NCI-H460 (cell line): ENCODE measurements at places on chromosomes 1 and 21.

- no peak for DNase-seq
Measured at GRCh38 chr1:202145068-202145743, 669 bp upstream of the ARL8A start.

GRCh38 chr1:205214756-205215155 lies 3.3 kb upstream of the DSTYK start:
- no peak for DNase-seq

DNA sequence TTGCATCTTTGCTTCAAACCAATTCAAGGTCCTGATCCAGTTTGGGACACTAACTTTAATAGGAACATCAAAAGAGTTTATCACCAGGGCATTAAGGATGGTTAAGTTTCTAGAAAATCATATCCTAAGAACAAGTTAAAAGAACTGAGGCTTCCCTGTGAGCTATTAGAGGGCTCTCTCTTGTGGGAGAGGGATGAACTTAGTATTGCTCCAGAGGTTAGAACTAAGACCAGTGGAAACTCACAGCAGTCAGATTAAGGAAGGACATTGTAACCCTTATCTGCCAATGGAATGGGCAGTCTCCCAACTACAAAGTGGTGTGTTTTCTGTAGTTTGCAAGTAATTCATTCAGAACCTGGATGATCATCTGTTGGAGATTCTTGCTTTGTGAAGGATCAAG lies 36.8 kb downstream of the UBE2U start:
- DNase-seq = no peak

DNA sequence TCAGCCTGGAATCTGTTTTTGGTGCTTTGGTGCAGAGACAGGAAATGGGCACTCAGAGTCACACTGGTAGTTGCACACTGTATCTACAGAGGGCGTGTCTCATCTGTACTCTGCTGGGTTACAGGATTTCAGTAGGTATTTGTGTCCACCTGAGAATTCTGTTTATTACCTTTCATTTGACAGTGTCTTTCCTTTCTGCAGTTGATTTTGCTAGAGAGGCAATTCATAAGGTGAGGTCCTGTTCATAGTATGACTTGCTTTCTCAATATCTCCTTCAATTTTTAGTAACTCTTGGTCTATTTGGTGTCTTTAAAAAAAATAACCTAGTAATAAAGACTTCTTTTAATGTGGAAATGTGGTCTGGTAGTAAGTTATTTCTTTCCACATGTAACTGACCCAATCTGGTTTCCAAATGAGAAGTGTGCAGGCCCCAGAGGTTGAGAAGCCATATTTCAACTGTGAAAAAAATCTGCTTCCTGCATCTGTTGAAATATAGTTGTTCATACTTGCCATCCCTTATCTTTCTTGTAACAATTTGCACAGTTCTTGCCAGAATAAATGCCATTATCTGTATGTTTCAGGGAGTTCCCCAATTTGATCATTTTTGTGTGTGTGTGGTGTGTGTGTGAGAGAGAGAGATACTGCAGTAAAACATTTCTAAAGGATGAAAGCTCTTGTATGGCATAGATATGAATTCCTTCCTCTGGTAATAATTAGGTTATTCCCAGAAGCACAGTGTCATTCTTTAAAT lies 78.4 kb upstream of the DNAJC6 start:
- no peak for DNase-seq

GRCh38 chr1:198601936-198602889 lies 36.6 kb upstream of the PTPRC start:
- DNase-seq = no peak

- DNase-seq = peak; percentile 44
Measured at GRCh38 chr21:15444118-15444960, 285.4 kb upstream of the USP25 start.

DNA sequence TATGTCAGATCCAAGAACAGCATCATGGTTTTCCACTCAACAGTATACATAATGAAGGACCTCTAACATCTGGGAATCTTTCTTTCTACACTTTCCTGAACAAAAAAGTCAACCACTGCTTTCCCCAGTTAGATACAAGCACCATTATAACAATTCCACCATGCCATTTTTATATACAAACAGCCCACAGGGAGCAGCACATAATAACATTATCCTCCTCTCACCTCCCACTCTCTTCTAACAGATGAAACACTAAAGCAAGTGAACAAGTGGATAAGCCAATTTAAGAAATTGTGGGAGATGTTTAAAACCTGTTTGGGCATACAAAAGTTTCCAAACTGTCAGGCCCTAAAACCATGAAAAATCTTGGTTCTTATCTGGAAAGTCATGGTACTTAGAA lies 29.4 kb upstream of the PRRC2C start:
- no peak for DNase-seq

GRCh38 chr21:39029086-39029755 lies 154.0 kb downstream of the PSMG1 start:
- DNase-seq = no peak

- no peak for DNase-seq
Measured at GRCh38 chr1:209630383-209631225, 21.6 kb downstream of the LAMB3 start.

DNA sequence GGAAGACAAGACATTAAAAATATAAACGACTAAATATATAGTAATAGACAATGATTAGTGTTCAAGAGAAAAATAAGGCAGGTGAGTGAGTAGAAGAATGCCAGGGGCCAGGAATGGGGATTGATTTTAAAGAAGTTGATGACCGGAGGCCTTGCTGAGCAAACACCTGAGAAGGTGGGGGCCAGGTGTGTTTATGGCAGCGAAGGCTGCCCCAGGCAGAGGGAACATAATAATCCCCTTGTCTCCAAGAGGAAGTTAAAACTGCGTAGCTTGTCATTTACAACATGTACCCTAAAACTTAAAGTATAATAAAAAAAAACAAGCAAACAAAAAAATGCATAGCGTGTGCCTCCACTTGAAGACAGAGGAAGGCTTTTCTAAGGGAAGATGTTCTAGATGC lies 220.3 kb downstream of the URB2 start:
- DNase-seq = no peak

- DNase-seq = no peak
Measured at GRCh38 chr1:217585577-217585976, 45.3 kb downstream of the GPATCH2 start.

- DNase-seq = no peak
Measured at GRCh38 chr1:37474697-37475379, 458 bp downstream of the ZC3H12A start.

DNA sequence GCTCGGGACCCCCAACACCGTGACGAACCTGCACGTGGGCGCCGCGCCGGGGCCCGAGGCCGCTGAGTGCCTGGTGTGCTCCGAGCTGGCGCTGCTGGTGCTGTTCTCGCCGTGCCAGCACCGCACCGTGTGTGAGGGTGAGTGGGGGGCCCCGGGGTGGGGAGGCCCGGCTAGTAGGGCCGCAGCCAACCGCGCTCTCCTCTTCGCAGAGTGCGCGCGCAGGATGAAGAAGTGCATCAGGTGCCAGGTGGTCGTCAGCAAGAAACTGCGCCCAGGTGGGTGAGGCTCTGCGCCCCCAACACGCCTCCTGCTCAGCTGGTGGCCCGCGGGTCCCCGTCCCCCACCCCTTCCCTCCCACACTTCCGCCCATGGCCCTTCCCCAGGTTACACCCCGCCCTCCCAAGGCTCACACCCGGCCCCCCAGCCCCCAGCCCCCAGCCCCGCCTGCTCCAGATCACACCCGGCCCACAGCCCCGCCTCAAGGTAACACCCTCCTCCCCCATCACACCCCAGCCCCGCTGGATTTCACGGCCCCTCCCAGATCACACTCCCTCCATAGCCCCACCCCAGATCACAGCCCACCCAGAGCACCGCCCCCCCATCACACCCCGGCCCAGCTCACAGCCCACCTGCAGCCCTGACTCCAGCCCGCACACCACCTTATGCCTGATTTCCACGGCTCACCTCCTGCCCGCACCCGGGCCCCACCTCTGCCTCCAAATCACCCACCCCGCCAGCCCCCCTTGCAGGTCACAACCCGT lies 2.4 kb upstream of the MMP23B start:
- DNase-seq = no peak

- peak; percentile 23 for DNase-seq
Measured at GRCh38 chr1:158199849-158200248, 19.2 kb downstream of the CD1D start.

- no peak for DNase-seq
Measured at GRCh38 chr1:37258068-37258467, 216.3 kb upstream of the ZC3H12A start.

DNA sequence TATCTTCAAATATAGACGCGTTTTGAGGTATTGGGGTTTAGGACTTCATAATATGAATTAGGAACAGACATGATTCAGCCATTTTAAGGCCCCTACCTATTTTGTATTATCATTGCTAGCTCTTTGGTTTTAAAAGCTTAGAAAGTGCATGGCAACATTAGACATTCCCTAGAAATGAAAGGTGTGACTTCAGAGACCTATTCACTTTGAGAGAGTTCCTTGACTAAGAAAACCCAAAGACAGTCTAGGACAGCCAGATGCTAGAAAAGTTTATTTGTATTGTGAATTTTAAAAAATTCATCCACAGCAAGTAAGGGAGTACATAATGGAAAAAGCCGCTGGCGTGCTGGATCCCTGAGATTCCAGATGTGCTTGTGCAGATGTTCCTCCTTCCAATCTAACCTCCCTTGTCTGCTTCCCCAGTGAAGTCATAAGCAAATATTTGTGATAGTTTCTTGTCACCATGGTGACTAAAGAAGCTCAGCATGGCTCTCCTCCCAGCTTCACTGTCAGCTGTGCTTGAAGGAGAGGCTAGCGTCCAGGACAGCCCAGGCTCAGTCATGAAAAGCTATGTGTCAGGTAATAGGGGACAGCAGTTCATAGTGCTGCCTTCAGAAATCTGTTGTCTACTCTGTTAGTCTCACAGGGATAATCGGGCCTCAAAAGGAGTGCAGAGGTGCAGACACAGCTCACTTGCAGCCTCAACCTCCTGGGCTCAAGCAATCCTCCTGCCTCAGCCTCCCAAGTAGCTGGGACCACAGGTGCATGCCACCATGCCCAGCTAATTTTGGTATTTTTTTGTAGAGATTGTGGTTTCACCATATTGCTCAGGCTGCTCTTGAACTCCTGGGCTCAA lies 34.8 kb downstream of the KPNA6 start:
- DNase-seq = no peak

DNA sequence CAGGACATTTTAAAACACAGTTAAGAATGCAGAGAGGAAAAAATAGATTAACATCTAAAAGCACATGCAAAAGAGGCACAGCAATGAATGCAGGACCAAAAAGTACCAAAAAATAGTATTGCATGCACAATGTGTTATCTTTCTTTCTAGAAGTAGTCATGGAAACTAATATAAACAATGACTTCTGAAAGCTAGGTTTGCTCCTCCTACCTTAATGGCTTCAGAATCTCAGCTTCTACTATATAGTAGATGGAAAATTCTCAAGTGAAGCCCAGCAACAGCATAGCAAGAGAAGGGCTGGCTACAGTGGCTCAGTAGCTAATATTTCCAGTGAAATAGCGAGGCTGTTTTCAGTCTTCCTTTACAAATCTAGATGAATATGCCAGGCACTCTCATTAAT lies 125.1 kb downstream of the CRB1 start:
- no peak for DNase-seq

DNA sequence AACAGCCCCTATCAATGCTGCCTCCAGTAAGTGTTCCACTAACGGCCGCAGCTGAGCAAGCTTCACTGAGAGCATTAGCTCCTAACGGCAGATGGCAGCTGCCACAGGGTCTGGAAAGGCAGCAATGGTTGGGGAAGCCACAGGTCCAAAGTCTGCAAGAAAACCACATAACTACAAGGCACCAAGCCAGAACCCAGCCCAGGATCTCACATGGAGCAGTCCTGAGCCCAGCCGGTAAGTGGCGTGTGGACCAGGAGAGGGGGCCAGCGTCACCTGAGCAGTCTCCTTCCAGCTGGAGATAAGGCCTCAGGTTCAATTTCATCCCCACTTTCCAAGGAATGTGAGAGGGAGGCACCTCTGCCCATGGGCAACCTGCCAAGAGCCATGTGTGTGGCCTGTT lies 13.2 kb downstream of the SYT2 start:
- no peak for DNase-seq

- DNase-seq = no peak
Measured at GRCh38 chr1:90201467-90202358, 206.8 kb downstream of the ZNF326 start.

DNA sequence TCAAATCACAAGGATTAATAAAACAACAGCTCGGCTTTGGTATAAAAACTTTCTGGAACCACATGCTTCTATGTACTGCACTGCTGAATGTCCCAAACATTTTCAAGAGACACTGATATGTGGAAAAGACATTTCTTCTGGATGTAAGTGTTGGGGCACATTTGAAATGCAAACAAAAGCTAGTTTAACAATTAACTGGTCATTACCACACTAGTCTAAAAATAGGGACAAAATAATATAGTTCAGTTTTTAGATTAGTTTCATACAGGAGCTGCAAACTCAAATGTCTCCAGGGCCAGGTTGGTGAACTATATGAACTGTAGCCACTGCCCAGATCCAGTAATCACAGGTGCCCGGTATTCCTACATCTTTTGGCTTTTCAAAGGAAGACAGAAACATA lies 3.2 kb downstream of the IL23R start:
- DNase-seq = no peak

DNA sequence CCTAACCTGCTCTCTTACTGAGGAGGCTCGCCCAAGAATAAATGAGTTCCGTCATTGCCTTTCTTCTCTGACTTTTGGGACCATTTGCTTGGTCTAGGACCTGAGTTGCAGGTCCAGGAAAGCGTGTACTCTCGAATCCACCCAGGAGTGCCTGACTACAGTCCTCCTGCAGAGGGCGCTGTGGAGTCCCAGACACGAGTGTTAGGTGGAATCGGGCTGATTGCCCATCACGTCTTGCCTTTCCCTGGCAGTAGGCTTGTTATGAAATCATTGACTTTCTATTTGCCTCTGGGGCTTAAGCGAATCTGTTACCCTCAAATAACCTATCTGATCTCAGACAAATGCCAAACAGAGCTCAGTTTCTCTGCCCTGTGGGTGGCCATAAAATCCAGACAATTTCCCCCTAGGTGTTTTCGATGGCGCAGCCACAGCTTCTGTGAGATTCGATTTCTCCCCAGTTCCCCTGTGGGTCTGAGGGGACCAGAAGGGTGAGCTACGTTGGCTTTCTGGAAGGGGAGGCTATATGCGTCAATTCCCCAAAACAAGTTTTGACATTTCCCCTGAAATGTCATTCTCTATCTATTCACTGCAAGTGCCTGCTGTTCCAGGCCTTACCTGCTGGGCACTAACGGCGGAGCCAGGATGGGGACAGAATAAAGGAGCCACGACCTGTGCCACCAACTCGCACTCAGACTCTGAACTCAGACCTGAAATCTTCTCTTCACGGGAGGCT lies at the start of gene IL20:
TSS of gene IL20 (plus strand) at position 685 of the 733 bp plus-strand sequence. CDS start 230 bp downstream, outside the sequence.
- peak; percentile 75 for DNase-seq

- no peak for DNase-seq
Measured at GRCh38 chr1:20834780-20835179, 47.7 kb upstream of the HP1BP3 start.

GRCh38 chr1:232980355-232980978 lies 30.1 kb downstream of the NTPCR start:
- no peak for DNase-seq

- peak; percentile 12 for DNase-seq
Measured at GRCh38 chr1:176205332-176205914, 1.7 kb downstream of the COP1 start.
